ENCODE measurements at places on chromosomes 7 and 10.

DNA sequence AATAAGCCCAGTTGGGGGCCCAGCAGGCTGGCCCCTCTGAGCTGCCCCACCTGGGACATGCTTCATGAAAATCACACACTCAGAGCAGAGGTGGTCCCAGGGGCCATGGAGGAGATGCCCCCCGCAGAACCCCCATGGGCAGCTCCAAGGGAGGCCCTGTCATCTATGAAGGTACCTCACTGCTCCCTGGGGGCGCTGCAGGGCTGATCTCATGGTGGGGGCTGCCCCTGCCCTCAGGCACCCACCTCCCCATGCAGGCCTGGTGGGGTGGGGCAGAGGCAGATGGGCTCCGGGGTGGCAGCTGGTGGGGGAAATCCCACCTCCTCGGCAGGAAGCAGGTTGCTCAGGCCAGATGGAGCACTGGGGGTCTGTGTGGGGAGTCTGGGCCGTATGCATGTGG lies 60.5 kb downstream of the YKT6 start:
- no peak for DNase-seq

DNA sequence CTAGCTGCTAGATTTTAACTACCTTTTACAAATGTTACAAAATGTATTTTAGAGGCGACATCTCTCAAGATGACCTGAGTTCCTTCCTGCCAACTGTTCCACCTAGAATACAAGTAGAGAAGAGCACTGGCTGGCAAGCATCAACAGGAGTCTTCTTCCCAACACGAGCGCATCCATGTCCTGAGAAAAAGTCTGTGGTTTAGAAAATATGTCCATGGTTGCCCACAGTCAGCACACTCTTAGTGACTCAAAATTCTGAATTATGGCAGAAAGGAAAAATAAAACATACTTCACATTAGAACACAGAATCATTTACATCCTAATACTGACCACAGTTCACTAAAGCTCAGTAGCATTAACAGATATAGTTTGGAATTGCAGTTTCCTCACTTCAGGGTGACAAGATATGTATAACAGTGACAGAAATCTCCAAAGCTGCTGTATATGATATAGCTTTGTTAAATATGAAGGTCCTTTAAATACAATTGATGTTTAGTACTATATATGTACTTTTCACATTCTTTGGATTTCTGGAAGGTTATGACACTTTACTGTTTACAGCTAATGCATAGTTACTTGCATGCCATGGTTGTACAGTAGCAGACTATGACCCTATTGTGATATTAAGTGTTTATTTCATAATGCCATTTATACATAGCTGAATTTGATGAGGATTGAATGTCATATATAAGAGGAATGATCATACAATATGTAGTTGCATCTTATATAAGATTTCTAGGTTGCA lies 327.1 kb downstream of the GFRA1 start:
- no peak for DNase-seq

DNA sequence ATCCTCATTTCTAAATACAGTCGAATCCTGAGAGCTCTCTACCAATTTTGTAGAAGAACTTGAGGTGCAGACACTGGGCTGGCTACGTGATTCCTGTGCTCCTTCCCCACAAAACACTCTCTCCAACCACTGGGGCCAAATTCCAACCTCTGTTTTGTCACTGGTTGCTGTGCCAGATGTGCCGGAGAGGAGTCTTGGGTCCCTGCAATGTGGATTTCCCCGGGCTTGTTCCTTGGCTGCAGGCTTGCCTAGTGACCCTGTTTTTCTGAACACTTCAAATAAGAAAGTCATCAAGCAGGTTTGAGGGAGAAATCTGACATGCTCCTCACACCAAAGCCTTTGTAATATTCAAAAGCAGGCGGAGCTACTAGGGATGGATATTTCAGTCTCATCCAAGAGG lies 44.4 kb upstream of the AGBL3 start:
- no peak for DNase-seq

GRCh38 chr7:16934722-16935340 lies 53.0 kb upstream of the AGR3 start:
- no peak for DNase-seq
